ENCODE measurements at places on chromosomes 16 and 17.
A peak's percentile ranks its signal among the peaks of the same experiment; 100 is the strongest.

GRCh38 chr16:83952587-83952939 lies 477 bp upstream of the OSGIN1 start:
- DNase-seq = no peak

DNA sequence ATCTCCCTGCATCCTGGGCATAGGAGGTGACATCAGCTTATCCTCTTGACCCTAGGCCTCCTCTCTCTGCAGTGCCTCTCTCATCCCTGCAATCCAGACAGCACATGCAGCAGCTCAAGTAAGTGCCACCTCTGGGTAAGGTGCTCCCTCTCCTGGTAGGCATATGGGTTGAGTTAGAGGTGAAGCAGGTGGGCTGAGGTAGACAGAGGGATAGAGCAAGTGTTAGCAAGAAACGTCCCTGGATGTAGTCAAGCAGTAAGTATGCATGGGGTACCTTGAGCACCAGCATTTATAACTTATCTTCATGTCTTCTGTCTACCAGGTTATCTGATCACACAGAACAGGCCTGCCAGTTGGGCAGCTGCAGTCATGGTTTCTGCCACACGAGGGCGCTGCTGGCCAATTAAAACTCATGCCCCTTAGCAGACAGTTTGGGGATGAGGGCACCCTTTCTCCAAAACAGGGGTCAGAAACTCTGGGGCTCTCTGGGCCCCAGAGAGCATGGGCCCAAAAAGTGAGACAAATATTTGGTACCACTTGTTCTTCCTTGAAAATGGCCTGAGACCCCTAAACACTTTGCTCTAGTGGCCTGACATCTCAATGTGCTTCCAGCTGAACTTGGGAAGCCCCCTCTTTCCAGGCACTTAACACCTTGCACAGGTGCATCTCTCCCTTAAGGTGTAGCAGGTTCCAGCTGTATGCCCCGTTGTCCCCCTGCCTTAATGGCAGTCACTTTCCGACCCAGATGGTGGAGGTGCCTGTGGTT lies 59.8 kb downstream of the NEUROD2 start:
- peak; percentile 76 for DNase-seq

DNA sequence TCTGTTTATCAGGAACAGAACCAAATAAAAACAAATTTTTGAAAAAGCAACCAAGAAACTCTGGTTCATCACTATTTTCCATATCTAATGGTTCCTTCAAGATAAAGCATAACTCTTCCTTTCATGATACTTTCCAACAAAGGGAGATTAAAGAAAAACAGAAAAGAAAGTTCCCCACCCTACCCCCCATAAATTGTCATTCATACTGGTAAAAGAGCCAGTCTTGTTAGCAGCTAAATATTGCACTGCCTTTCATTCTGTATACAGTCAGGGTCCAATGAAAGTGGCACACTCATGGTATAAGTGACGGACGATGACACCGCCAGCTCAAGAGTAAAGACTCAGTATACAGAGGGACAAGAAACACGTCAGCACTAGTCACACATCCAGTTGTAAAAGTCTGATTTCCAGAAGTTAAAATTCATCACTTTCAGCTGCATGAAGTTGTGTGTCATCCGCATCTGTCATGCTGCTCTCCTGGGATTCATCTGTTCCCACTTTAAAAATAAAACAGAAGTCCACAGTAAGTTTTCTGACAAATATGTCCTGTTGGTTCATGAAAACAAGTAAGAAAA lies 68.5 kb downstream of the CDC27 start:
- no peak for DNase-seq

DNA sequence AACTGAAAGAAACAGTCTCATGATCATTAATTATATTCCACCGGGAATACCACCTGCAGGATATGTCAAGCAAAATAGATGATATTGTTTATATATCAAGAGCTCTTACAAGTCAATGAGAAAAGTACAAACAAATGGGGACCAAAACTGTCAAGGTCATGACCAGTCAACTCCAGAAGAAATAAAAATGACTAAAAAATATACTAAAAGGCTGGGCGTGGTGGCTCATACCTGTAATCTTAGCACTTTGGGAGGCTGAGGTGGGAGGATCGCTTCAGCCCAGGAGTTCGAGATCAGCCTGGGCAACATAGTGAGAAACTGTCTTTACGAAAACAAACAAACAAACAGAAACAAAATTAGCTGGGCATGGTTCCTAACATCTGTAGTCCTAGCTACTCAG lies 49.8 kb upstream of the SCNN1B start:
- no peak for DNase-seq

DNA sequence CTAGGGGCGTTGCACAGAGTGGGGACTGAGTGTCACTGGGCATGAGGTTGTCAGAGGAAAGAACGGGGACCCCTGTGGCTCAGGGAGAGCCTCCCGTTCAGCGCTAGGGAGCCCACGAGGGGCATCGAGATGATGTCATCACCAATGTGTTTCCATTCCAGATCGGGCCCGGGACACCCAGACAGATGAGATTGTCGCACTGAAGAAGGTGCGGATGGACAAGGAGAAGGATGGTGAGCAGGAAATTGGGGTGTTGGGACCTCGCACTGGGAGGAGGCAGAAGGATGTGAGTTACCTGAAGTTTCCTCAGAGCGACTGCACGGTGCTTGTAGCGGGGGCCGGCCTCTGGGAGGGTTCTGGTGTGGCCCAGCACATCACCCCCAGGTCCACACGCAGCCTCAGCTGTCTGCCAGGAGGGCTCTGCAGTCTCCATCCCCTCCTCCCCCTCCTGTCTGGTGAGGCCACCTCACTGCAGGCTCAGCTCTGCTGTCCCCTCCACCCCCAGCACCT lies 4.0 kb downstream of the CDK10 start:
- no peak for DNase-seq

DNA sequence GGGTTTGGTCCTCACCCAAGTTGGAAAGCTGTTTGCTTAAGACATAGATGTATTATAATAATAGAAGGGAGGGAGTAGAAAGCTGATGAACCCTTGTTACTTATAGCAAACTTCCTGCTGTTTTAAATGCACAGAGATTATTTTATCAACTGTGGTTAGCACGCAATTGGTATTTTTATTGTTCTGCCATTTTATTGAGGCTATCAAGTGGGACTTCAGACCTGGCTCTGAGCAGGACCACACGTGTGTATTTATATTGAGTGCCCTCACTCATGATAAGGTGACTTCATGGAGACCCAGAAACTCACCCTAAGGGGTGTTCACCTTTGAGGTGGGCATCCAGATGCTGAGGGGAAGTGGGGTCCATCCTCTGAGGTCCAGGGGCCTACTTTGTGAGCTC lies 17.0 kb downstream of the KLHL36 start:
- DNase-seq = no peak

GRCh38 chr17:80379348-80379747 lies 35.6 kb upstream of the ENDOV start:
- DNase-seq = no peak

GRCh38 chr17:49602783-49603182 lies 27.1 kb downstream of the NXPH3 start:
- DNase-seq = no peak

DNA sequence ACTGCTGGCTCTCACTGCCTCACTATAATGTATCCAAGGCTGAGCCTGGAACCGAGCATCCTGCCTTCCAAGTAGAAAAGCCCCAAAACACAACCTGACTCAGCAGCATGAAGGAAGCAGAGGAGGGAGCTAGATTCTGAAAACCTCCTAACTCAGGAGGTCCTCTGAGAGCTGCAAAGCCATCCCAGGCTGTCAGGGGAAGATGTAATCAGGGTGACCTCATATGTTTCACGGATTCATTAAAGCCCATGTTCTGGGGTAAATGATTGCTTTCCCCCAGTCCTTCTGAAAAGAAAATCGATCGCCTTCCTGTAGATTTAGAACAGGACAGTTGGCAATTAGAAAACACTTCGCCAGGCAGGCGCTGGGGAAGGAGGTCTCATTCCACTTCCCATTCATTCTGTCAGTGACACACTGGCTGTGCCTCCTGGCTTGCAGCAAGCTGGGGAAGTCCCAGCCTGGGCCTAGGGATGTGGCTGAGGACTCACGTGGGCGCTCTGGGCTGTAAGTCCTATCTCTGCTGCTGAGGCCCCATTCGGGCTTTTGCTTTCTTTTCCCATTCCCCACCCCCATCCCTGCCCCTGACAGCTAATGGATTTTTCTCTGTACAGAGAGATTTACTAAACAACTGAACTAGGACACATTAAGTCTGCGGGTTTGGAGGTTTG lies 75.7 kb upstream of the TMEM132E start:
- DNase-seq = no peak

DNA sequence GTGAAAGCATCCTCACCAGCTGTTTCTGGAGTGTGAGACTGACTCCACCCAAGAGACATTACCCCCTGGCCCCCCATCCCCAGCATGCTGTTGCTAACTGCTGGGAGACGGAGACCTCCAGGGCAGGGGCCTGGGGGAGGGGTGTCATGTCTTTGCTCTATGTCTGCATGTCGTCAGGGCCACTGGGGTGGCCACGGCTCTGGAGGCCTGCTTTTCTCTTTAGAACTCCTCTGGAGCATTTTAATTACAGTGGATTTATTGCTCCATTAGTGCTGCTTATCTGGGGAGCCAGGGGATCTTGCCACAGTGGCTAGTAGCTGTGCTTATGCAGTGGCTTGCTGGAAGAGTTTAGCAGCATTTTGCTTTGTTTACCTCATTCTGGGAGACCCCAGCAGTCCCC lies 32.3 kb downstream of the CLEC16A start:
- no peak for DNase-seq

DNA sequence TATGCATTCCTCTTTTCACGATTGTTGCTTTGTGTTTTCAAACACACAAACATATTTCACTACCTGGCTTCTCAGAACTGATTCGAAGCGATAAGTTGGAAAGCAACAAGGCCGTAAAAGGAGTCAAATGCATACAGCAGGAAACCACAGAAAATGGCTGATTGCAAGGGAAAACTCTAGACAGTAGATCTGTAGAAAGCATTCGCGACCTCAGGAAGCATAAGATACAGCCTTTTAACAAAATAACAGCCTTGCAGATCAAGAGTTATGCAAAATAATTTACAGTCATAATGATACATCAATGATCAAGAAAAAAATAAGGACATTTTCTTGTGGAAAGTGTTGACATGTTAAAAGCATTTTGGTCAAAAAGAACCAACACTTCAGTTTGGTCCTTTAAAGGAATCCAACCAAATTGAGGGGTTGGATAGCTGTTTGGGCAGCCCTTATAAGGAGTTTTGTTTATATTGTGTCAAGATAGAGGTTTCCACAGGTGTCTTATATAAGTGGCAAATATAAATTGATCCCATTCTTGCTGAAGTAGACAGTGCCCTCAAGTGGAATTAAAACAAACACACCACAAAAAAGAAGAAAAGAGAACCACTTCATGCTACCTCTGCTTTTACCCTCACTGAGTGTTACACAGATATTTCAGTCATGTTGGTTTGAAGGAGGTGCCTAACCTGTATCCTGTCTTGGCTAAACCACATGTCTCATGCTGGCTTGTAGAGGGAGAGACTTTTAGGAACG lies 5.5 kb downstream of the CYLD start:
- no peak for DNase-seq

- DNase-seq = peak; percentile 12
These were observed at the start of gene NOG for GRCh38 chr17:56593646-56594319. Gene NOG (plus strand): TSS chr17:56593699. CDS start chr17:56594224, 525 bp downstream.

- DNase-seq = no peak
These were observed 5.3 kb upstream of the ERBB2 start for GRCh38 chr17:39694593-39694992.

GRCh38 chr17:68346448-68346847 lies 55.2 kb downstream of the ARSG start:
- peak; percentile 21 for DNase-seq

DNA sequence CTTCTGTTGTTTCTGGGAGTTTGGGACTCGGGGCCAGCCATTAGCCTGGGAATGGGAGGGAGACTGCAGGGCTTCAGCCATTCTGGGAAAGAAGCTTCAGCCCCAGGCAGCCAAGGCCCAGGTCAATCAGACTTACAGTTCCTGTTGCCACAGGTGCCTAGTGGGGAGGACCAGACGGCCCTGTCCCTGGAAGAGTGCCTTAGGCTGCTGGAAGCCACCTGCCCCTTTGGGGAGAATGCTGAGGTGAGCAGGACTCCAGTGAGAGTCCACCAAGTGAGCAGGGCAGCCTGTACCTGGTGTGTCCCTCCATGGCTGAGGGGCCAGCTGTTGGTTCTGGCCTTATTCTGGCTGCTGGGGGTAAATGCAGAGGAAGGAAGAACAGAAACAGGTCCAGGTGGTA lies 8.7 kb downstream of the NFE2L1 start:
- DNase-seq = no peak

DNA sequence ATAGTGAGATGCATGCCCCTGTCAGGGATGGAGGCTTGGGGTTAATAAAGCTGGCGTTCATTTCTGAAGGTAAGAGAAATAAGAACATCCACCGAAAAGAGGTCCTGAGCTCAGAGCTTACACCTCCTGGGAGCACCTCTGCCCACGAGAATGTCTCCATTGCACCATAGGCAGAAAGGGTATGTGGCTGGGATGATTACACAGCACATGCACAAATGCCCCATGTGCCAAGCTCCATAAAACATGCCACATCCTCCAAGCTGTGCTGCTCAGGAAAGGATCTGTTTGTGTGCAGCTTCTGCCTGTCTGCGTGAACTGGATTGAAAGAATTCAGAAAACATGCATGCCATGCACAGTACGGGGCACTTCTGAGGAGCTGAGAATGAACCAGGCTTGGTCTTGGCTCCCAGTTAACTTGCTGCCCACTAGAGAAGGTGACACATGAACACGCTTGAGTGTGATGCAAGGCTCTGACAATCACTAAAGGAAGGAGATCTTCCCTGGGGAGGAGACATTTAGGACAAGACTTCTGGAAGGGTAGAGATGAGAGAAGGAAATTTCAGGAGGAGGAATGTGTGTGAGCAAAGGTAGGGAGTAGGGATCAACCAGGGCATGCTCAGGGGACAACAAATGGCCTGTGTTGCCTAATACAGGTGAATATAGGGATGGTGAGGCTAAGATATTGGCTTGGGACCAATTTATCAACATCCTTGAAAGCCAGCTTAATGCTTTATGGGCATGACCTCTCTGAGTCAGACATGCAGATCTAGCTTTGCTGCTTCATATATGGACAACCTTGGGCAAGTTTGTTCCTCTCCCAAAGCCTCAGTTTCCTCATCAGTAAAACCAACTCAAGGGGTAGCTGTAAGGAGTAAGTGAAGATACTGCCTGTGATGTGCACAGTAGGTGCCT lies 32.0 kb upstream of the SMPD3 start:
- DNase-seq = no peak

GRCh38 chr16:73317321-73317857 lies 269.5 kb upstream of the ZFHX3 start:
- no peak for DNase-seq

GRCh38 chr16:6771956-6772355 lies 560.7 kb upstream of the RBFOX1 start:
- no peak for DNase-seq

DNA sequence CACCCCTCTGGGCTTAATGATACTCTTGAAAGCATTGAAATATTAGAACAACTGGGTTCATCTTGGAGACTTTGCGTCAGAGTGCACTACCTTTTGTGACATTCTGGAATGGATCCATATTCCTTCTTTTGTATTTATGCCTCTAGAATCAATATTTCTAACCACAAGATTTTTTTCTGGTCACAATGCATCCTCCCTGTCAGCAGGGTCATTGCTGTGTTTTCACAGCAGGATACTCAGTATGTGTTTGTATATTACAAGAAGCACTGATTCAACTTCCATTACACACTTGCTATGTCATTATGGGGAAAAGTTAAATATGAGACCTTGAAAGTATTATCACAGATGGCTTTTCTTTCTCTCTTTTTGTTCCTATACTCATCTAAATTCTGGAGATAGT lies 370.0 kb downstream of the HS3ST3B1 start:
- no peak for DNase-seq

GRCh38 chr16:28317040-28317880 lies 24.9 kb downstream of the SBK1 start:
- peak; percentile 63 for DNase-seq

- DNase-seq = no peak
These were observed 131.0 kb downstream of the PRKCB start for GRCh38 chr16:23966597-23967394.

GRCh38 chr17:31622500-31622899 lies 231.0 kb downstream of the RAB11FIP4 start:
- DNase-seq = no peak

Measured in activated naive CD4-positive, alpha-beta T cell (primary cell).